SIG-M5 (cell line): ENCODE measurements at places on chromosomes 1 and 21.

DNA sequence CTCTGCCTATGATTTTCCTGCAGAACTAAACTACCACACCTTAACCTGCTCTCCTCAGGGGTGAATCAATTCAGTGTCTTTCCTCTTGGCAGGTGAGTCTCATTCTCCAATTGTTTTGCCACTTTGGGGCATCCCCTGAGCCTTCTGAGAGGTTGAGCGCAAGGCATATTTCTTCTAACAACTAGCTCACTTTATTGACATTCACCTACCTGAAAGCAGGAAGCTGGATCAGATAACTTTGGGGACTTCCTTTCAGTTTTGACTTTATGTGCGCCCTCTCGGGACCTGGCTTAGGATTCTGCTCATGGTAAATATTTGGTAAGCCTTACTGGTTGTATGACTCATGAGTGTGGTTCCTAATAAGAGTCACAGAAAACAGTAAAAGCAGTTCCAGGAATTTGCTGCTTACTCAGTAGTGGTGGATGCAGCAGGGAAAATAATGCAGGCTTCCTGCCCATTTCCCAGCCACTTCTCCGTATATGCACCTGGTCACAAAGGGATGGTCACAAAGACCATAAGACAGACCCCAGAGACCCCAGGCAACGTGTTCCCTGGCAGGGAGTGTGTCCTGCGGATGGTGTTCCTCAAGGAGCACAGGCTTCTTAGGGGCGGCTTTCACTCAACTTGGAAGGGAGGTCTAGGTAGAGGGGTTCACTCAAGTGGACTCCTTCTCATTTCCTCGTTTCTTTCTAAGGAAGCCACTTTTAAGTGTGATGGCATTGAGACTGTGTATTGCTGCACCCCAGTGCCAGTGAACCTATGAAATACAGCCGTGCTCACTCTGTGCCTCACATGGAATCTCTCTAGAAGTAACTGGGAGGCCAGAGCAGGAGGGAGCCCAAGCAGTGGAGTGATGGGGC lies 22.0 kb upstream of the BATF3 start:
- no peak for DNase-seq

DNA sequence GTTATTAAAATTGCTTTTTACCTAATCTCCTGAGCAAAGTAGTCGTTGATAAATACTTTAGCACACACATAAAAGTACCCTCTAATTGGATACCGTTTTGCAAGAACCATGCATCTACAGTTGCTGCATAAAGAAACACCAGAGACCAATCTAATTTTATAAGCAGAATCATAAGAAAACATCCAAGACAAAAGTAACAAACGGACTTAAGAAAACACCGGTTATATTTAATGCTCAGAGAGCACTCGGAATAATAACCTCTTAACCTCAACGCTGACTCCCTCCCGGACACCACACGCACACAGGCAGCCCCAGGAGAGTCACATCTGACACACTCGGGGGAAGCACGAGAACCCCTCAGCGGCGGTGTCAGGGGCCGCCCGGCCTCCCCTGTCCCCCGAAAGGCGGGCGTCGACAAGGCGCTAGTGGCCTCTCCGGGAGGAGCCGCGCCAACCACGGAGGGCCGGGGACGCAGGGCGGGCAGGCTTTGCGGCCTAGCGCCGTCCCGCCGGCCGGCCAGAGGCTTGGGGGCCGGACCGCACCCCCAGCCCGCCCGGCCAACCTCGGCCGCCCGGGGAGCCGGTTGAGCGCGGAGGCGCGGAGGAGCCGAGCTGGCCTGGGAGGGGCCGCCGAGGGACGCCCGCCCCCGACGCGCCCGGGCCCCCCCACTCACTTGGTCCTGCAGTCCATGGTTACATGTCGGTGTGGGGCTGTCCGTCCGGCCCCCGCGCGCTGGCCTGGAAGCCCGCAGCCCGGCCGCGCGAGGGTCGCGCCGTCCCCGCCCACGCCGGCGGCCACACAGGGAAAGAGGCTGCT lies 606 bp downstream of the DENND1B start:
- DNase-seq, result no peak

GRCh38 chr21:38438462-38438893 lies 59.8 kb downstream of the ERG start:
- DNase-seq, result no peak

- DNase-seq, result no peak
These were observed 6.8 kb upstream of the LRRN2 start for GRCh38 chr1:204692325-204692840.

DNA sequence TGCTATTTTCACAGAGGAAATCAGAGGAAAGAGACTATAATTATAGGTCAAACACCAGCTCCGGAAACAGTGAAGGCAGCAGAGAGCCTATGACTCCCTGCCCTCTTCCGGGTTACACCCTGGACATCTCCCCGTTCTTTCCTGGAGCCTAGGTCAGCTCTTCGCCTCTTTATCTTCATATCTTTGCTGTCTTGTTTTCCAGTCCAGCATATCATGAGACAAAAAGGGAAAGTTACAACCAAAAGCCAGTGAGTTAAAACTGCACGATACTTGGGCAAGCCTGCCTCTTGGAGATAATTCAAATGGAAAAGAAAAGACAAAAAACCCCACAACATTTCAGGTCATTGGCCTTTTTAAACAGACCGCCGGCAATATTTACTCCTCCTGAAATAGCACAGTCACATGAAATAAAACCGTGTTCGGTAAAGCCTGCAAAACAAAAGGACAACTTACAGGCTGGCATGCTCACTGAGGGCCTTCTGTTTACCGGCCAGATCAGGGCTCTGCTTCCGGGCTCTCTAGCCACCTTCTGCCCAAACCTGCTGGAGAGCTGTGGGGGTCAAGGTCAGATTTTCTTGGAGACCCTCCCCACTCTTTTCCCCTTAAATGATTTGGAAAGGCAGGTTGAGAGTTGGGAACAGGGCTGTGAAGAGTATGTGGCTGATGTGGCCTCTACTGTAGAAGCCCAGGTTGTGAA lies 42.8 kb upstream of the PPP2R5A start:
- DNase-seq, result no peak

DNA sequence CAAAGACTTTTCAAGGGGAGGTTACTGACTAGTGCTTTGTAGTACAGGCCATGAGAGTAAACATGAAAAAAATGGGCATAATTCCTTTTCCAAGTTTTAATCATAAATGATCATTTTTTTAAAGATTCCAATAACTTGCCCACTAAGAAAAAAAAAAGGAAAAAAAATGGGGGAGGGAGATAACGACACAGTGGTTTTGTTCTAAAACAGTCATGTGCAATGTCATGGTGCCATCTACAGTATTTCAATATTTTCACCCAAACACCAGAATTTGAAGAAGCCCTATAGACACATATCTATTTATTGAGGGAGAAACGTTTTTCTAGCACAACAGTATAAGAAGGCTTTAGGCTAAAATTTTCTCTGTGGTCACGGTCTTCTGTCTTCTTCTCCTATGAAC lies 250.2 kb downstream of the LTN1 start:
- no peak for DNase-seq

GRCh38 chr1:53413175-53414001 lies 45.8 kb upstream of the DMRTB1 start:
- no peak for DNase-seq
